CD4-positive, alpha-beta T cell treated with Interleukin-4 for 1 hour (primary cell): ENCODE measurements at places on chromosomes 6 and 20.

DNA sequence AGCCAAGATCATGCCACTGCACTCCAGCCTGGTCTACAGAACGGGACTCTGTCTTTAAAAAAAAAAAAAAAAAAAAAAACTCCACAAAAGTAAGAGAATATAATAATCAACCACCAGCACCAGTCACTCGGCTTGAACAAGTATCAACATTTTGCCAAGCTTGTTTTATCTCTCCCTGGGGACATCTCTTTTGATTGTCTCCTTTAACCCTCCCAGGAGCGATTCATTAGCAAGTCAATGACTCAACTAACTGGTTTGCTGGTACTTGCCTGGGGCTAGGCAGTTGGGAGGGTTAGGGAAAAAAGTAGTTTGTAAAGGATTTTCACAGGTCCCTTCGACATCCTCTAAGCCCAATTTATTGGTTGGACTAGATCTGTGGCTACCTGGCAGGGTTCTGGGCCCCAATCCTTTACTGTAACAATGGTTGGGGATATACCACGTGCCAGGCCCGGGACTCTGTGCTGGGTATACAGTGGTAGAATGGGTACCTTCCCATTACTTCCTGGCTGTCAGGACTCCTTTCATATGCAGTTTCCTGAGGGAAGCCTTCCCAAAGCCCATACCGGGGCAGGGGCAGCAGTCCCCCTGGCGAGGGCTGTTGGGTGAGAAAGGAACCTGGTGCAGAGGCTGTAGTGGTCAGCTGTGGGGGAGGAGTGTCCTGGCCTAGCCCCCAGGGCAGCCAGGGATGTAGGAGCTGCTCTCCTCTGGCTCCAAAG is 12.2 kb downstream of the TGIF2 start:
- DNase-seq = no peak

- no peak for DNase-seq
Measured at GRCh38 chr6:57275384-57275783, 42.0 kb upstream of the PRIM2 start.

DNA sequence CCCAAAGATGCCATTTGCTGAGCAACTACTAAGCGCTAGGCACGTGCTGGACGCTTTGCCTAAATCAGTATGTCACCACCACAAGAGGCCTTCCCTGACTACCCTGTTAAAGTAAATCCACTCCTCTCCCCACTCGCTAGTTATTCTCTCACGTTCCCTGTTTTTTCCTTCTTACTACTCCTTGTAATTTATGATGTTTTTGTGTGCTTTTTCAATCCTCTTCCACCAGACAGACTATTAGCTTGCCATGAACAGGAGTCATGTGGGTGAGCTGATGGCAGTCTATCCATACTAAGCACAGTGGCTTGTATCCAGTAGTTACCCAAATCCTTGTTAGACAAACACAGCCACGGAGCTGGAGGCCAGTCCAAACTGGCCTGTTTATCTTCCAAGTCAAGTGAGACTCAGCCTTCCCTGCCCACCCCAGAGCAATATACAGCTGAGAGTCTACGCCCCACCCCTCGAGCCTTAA is 41.2 kb downstream of the C6orf132 start:
- DNase-seq = no peak

- no peak for DNase-seq
Measured at GRCh38 chr6:56875961-56876360, 78.9 kb upstream of the BEND6 start.

GRCh38 chr6:7687145-7688111 is 38.5 kb upstream of the BMP6 start:
- no peak for DNase-seq

- no peak for DNase-seq
Measured at GRCh38 chr6:39819228-39819627, 27.1 kb downstream of the DAAM2 start.

DNA sequence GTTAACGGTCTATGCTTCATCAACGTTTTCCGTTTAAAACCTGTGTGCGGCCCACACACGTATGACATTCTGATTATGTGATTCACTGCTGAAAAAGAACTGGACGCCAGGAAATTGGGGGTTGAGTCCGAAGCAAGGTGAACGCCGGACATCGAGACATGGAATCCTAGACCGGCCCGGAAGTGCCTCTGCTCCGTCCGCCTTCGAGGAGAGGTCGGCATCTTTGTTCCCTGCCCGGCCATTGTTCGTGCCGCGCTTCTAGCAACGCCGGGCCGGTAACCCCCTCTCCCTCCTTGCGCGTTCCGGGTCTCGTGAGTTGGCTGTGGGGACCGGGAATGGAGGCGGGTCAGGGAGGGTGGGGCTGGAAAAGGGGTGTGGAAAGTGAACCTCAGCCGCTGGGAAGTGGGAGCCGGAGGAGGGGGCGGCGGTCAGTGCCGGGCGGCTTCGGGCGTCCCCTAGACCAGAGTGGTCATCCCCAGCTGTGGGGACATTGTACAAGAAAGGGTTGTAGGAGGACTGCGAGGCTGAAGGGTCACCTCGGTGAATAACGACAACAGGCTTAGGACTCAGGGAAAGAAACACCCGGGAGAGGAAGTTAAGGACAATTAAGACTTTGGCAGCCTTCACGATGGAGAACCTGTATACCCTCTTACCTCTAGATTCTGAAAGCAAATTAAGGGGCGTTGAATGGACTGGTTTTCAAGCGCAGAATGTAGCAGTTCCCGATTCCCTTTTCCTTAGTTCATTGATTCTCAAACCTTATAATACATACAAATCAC is at the start of gene ZSCAN9:
Gene ZSCAN9, plus strand, starts transcription at position 220 of the 779 bp plus-strand sequence. CDS start 1,810 bp downstream, outside the sequence.
- DNase-seq = peak; percentile 73

- DNase-seq = no peak
Measured at GRCh38 chr20:53244711-53245110, 272.6 kb downstream of the TSHZ2 start.
